K562 (cell line): ENCODE measurements at places on chromosomes 5 and 9.

GRCh38 chr5:5025774-5026408 lies 114.2 kb upstream of the ADAMTS16 start:
- DNase-seq: no peak

GRCh38 chr5:73418244-73418691 lies 30.3 kb downstream of the FOXD1 start:
- DNase-seq: no peak

- DNase-seq: no peak
These were observed 26.2 kb downstream of the SHB start for GRCh38 chr9:38042626-38043357.

DNA sequence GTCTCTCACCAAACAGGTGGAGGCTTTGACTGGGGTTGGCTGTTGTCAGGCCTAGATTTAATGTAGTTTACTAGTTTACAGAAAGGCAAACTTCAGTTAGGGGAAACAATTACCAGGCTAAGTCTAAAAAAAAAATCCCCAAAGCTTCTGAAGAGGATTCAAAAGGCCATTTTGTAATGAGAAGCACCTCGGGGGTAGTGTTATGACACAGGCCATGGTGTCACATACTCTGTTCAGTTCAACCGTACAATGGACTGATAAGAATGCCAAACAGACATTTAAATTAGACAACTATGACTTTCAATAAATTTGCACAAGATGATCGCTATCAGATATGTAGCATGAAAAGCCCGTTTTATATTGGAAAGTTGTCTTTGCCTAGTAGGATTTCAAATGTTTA lies 120.1 kb upstream of the PCA3 start:
- no peak for DNase-seq

DNA sequence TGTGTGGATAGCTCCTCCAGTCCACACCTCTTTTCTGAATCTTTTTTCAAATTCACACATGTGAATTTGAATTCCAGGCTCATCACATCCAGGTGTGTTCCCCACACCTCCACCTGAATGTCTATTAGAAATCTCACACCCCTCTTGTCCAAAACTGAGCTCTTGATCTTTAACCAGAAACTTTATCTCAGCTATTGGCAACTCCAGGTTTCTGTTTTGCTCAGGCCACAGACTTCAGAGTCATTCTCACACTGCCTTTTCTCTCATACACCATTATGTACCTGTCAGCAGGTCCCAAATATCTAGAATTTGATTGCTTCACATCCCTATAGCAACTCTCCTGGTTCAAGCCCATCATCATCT lies 11.6 kb downstream of the NIPSNAP3B start:
- DNase-seq: no peak

DNA sequence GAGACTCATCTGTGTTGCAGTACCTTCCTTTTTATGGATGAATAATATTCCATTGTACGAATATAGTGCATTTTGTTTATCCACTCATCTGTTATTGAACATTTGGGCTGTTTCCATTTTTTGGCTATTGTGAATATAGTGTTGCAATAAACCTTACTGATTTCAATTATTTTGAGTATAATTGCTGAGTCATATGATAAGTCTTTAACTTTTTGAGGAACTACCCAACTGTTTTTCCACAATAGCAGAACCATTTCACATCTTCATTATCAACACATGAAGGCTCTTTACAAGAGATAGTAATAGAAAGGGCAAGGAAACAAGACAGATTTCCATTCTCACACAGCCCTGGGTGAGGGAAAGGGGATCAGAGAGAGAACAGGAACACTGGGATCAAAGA lies 329.2 kb downstream of the RAB3C start:
- DNase-seq: no peak

GRCh38 chr9:81851340-81851739 lies 76.9 kb upstream of the SPATA31D4 start:
- DNase-seq: no peak

DNA sequence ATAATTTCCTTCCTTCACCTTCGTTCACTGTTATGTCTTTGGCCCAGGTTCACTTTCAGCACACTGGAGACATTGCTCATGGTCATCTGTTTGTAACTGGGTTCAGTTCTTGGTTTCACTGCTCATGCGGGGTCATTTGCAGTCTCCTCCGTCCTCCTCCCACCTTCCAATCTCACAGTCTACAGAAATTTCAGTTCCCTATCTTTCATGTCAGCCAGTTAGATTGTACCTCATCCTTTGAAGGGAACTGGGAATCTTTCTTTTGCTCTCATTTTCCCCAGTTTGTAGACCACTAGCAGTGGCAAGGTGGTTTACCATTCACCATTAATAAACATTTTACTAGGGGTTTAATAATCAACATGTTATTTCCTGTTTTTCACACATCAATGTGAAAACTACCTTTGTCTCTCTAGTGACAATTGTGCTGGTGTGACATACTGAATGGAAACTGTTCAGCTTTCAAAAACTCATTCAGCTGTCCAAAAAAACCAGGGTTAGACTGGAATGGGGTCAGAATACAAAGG lies 100.9 kb upstream of the IL6ST start:
- no peak for DNase-seq

GRCh38 chr5:143054480-143054941 lies 284.3 kb downstream of the ARHGAP26 start:
- no peak for DNase-seq

DNA sequence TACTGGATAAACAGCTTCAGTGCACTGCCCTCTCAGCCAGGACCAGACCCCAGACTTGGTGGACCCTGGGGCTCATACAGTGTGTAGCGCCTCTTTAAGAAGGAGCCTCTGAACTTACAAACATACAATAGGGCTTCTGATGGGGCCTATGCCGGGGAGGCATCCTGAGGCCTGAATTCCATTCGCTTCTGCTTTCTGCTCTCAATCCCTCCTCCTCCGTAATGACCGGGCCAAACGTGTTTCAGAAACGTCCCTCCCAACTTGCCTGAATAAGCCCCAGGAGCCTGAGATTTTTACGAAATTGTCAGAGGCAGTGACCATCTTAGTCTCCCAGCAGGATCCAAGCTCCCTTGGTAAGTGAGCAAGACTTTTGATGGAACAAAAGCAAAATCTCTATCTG lies 128.1 kb upstream of the BOD1 start:
- DNase-seq: no peak

DNA sequence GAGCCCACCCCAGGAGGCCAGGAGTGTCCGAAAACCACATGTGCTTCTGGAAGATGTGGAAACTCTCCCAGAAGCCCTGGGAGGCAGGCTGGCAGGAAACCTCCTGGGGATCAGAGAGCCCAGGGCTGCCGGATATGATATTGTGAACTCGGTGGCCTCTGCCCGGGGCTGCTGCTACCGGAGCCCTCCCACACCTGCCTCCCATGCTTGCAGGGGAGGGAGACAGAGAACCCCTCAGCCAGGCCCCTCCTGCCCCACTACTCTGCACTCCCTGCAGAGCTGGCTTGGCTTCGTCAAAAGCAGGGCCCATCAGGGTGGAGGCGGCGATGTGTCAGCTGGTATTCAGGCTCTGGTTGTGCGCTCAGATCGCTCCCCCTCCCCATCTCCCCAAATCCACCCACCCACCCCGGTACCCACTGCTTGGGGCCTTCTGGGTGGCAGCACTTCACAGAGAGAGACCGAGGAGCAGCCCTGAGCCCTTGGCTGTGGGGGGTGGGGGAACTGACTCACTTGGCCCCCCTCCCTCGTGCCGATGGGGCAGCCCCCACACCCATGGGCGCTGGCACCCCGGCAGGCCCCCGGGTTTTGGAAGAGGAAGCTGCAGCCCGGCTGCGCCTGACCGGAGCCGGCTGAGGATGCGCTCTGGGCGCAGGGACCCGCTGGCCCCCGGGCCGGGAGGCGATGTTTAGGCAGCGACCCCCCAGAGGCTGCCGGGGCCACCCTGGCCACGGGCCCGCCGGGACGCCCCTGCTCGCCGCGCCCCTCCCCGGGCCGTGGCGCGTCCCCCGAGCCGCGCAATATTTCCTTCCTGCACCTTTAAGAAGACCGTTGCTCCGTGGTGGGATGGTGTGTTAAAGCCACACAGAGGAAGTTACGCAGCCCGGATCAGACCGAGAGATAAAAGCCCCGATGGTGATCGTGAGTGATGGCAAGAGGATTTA lies 786 bp upstream of the NTNG2 start:
- no peak for DNase-seq

DNA sequence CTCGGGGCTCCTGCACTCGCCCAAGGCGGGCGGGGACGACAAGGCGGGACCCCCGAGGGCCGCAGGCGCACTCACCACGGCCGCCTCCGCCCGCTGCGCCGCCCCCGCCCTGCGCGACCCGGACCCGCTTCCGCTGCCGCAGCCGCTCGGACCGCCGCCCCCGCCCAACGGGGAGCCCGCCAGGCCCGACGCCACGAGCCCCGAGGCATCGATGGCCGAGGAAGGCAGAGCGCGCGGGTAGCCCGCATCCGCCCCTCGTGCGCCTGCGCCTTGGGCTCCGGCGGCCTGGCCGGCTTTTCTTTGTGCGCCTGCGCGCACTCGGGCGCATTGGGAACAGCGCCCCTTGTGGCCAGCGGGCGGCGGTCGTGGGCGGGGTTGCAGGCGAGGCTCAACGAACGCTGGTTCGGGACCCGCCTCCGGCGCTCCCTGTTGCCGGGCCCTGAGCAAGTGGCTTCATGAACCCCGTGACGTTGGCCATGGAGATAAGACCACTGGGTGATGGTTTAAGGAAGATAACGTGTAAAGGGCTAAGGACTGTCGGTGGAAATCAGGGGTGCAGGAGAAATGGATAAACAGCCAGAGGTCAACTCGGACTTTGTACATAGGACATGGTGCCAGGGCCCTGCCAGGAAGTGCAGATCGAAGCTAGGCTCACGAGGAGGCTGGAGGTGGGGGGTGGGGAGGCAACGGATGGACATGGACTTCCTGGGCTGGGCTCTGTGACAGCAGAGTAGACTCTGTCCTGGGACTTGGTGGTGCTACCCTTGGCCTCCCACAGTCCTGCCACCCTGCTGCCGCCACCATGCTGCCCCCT lies at the start of the genes C8G and FBXW5:
TSS of gene C8G (plus strand) at position 725 of the 814 bp plus-strand sequence. CDS start at position 803, 78 bp downstream.
TSS of gene FBXW5 (minus strand) at position 220 of the 814 bp plus-strand sequence. CDS start 655 bp downstream, outside the sequence.
- DNase-seq: peak; percentile 98

- DNase-seq: no peak
These were observed 706.1 kb upstream of the CDH18 start for GRCh38 chr5:20694121-20694520.

- DNase-seq: no peak
These were observed 4.9 kb upstream of the SHB start for GRCh38 chr9:38073882-38074281.

GRCh38 chr5:135556620-135557019 lies 20.9 kb upstream of the NEUROG1 start:
- no peak for DNase-seq

DNA sequence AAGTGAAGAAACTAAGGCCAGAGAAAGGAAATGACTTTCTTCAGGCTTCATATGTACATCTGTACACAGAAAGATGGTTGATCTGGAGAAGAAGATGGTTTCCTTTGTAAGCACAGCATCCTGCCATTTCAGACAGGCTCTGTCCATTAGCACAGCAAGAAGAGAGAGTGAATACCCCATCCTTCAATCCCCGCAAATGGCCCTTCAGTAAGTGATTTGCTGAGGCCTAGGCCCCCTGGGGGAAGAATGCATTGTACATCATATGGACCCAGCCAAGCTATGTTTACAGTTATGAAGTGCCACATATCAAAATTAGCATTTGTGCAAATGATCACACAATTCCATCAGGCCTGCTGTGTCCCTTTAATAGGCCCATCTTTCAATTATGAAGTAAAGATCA lies 657.4 kb downstream of the BRINP1 start:
- no peak for DNase-seq

DNA sequence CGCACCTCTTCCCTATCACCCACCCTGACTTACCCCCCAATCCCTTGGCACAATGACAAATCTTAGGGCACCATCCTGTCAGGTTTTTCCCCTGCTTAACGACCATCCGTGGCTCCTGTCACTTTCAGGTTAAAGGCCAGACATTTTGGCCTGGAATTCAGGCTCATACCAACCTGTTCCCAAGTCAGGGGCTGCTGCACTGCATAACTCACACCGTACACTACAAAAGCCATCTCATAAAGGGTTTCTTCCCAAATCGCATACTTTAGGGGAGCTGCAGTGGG lies 7.5 kb upstream of the AKNA start:
- no peak for DNase-seq

DNA sequence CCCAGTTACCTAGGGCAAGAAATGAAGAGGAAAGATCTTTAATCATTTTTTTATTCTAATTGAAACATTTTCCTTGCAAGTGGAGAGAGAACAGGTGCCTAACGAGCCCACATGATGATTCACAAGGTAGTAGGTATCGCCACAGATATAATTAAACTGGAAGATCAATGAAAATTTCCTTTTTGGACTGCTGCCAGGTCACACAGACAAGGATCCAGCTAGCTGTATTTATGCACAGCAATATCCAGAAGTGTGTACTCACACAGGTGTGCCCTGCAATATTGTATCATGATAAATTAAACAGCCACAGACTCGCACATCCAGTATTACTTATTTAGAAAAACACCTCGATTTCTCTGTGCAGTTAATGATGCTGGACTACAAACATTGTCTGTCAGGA lies 294.0 kb upstream of the SMARCA2 start:
- DNase-seq: no peak

DNA sequence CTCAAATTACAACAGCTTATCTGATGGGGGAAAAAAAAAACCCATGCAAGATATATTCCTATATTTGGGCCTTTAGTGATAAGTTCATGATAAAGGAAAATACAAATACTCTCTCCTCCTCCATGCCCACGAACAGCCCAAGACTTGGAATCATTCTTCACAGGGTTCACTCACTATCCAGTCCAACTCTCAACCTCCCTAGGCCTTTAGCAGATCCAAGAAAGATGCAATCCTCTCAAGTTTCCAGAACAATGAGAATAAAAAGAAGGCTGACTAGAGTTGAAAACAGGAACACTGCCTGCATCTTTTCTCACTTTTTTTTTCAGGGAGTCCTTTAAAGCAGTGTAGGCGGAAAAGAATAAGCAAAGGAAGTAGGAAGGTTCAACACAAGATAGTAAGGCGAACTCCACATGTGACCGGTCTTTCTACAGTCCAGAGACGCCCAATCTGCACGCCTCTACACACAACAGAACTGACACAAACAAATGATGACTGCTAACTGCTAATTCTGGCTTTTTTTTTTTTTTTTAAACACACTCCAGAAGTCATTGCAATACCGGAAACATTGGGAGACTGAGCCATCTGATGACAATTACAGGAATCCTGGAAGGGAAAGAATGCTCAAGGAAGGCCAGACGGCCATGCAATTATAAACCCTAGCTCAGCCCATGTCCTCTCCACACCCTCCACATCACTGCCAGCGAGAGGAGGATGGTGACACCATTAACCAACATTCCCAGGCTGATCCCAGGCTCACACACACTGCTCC lies 75.4 kb downstream of the BNC2 start:
- no peak for DNase-seq

DNA sequence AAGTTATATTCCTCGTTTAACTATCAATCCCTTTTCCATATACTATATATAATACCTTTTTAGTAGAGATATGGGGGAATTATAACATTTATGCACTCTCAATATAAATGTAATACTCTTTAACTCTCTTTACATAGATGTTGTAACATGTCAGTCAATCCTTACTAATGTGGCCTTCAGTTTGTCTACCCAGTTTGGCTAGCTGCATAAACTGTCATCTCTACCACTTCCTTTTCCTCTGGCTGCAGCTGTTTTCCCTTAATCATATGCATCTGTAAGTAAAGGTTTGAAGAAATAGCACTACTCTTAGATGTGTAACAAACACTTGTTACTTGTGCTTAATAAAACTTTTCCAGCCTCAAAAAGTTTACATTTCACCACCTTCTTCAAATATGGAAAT lies 13.4 kb downstream of the ABHD17B start:
- DNase-seq: no peak
